ENCODE measurements at places on chromosomes 2 and 18.

- no peak for DNase-seq
Observed at GRCh38 chr2:37894601-37895000, 30.5 kb upstream of the RMDN2 start.

DNA sequence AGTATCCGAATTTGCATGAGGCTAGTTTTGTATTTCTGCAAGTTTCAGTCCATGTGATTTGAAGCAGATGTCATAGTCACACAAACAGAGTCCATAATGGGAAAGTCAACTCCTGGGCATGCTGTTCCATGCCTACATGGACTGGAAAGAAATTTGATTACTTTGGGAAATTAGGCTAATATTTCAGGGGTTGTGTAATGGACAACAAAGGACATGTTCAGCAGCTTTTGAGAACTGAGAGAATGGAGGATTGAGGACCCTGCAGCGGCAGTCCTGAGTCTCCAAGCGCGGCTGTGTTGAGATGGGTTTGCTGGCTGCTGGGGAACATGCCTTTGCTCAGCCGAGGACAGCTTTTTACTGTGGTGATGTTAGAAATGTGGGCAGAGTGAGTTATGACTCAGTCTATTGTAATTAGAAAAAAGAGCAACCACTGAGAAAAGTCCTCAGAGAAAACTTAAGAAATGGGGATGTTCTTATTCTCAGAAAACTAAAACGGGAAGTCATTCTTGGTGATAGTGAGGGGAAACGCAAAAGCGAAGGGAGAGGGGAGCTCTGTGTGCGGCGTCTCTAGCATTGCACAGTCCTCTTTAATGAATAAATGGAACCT, 149.2 kb downstream of the FAM210A start:
- no peak for DNase-seq

GRCh38 chr18:77316008-77316407, 66.4 kb downstream of the GALR1 start:
- no peak for DNase-seq

- DNase-seq = no peak
Observed at GRCh38 chr18:38250971-38251370, 685.4 kb upstream of the CELF4 start.

- no peak for DNase-seq
Observed at GRCh38 chr2:216477283-216478035, 21.2 kb upstream of the RPL37A start.

DNA sequence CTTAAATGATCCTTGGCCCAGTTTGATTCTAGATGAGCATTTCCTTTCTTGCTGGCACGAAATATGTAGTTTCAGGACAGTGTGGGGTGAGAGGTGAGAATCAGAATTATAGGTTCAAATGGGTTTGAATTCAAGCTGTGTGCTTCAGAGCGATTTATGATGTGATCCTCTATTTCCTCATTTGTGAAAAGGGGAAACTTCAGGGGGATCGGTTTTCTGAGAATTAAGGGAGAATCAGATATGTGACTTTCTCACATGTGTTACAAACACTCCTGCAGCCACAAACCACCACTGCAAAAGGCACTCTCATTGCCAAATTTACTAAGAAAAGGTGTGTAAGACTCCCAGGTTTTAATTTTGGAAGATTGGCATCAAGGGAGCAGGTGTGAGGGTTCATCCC, 24.4 kb downstream of the HK2 start:
- no peak for DNase-seq

DNA sequence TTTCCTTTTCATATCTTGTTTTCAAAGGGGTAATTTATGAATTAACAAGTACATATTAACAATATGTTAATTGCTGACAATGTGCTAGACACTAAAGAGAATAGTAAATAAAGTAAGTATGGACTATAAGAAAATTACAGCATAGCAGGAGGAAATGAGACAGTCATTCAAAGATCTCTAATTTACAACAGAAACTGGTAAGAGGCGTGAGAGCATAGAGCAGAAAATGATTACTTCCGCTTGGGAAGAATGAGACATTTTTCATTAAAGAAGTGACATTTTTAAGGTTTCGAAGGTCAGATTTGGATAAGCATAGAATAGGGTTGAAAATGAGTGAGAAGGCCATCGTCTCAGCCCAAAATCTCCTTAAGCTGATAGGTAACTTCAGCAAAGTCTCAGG, 184.4 kb upstream of the SESTD1 start:
- no peak for DNase-seq

- no peak for DNase-seq
Observed at GRCh38 chr2:80476535-80477117, 172.1 kb upstream of the LRRTM1 start.

- no peak for DNase-seq
Observed at GRCh38 chr18:12679183-12679786, 21.4 kb upstream of the SPIRE1 start.

DNA sequence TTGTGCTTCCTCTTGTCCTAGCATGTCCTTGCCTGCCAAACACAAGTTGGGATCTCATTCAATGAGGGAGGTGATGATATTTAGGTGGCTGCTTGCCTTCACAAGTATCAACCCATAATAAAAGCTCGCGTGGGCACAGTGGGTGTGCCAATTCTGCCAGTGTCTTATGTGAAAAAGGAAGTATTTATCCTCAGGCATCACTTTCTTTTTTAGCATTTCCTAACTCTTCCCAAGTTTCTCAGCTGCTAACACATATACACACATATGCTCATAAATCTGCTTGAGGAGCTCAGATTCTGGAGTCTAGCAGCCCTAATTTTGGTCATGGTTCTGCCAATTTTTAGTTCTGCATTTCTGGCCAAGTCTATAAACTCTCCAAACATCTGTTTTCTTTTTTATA, 319.5 kb upstream of the HNMT start:
- DNase-seq = no peak

DNA sequence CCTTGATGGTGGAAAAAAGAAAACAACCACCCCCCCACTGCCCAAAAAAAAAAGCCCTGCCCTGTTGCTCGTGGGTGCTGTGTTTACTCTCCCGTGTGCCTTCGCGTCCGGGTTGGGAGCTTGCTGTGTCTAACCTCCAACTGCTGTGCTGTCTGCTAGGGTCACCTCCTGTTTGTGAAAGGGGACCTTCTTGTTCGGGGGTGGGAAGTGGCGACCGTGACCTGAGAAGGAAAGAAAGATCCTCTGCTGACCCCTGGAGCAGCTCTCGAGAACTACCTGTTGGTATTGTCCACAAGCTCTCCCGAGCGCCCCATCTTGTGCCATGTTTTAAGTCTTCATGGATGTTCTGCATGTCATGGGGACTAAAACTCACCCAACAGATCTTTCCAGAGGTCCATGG, 28.0 kb downstream of the MAL start:
- no peak for DNase-seq

DNA sequence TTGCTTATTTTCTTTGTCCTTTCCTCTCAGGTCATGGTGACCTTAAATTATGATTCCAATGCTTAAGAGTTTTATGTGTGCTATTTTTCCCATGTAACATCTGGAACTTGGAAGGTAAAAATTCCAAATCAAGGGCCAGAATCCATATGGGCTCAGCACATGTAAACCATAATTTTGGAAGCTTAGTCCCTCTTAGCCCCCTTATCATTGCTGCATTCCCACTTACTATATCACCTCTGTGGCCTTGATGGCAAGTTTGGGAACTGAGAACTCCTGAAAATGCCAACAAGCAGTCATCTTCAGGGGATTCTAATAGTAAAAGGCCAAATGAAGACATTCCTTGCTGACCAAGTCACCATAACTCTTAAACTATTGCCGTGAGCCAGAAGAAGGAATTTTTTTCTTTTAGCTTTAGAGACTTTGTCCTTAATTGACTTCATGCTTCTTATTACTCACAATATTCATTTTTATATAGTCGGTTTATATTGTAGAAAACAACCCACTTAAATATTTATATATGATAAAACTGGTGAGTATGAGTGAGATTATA, 251.4 kb downstream of the SLC8A1 start:
- no peak for DNase-seq

- no peak for DNase-seq
Observed at GRCh38 chr18:53115876-53116585, 776.0 kb downstream of the DCC start.

DNA sequence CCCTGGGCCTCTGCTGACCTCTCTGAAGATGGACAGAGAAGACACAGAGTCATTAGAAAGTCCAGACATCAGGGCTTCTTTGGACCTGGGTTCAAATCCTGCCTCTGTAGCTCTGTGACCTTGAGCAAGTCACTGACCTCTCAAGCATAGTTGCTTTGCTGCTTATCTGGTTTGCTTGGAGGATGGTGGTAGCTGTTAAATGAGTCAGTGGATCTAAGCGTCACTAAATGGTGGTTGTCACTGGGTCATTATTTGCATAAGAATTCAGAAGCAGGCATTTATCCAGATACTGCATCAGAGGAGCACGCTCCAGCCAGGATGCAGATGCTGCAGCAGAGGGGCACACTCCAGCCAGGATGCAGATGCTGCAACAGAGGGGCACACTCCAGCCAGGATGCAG, 229.2 kb downstream of the GLI2 start:
- no peak for DNase-seq

- no peak for DNase-seq
Observed at GRCh38 chr2:127579231-127579630, 43.7 kb downstream of the MYO7B start.

DNA sequence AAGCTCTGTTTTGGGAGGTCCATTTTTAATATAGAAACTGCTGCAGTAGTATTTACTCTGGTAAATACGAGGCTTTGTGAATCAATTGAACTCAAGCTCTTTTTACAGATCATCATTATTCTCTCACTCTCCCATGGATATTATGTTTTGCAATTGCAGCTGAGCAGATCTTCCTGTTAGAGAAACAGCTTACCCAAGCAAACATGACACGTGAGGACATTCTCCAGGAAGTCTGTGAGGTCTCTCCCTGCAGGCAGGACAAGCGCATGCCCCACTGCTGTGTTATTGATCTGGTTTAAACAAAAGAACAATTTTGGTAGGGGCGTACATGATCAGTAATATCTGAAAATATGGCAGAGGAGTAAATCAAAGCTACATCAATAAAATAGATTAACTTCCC, 72.1 kb downstream of the COL6A3 start:
- no peak for DNase-seq

DNA sequence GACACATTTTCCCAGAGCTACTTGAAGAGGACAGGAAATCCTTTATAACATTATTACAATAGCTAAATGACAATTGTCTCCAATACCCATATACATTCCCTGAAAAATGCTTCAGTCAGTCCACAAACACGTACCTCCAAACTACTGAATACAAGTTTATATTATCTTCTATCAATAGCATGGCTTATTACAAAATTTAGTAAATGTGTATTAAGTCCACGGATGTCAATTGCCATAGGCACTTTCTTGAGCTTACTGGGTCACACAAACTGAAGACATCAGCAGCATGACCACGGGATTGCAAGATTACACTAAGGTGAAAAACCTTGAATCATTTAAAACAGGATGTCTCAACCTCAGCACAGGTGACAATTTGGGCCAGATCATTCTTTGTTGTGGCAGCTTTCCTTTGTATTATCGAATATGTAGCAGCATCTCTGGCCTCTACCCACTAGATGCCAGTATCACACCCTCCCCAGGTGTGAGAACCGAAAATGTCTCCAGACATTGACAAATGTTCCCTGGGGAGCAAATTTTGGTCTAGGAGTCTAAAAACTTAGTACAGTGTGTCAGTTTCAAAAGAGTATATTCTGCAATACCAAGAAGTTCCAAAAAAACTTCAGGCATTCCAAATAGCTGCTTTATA, 1.4 kb downstream of the MBD2 start:
- DNase-seq = no peak

DNA sequence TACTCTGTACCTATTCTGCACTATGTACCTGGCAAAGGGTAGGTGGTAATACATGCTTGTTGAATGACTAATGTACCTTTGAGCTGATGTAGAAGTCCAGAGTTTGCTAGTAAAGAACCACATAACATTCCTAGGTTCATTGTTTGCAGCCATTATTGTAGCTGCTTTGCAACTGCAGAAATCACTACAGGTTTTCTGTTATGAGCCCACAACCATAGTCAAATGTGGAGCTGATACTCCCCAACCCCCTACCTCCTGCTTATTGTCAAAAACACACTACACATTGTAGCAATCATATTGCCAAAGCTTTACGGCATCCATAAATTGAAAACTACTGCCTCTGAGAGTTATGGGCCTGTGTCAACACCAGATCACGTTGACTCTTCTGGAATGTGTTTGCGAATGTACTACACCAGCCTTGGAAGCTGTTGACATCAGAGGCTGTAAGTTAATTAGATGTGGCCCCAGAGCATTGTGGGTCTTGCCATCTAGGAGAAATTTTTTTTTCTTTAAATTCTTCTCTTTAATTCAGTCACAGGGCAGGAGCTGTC, 187.0 kb downstream of the AGPS start:
- no peak for DNase-seq

- no peak for DNase-seq
Observed at GRCh38 chr2:180368881-180369280, 361.8 kb upstream of the CWC22 start.

GRCh38 chr18:26103579-26103978, 13.2 kb upstream of the SS18 start:
- DNase-seq = peak; percentile 61

DNA sequence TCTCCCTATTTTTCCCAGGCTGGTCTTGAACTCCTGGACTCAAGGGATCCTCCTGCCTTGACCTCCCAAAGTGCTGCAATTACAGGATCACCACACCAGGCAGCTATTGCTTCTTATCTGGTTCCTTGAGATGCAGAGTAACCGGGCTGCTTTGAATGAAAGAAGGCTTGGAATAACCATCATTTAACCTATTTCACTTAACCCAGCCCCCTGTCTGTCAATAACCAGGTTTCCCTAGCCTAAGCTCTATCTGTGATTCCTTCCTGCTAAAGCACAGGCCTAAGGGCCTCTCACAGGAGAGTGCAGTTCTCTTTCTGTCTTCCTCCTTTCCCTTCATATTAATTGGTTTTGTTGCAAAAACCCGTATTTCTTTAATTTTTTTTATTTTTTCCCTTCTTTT, 393.5 kb upstream of the RAB12 start:
- DNase-seq = no peak
